Renal cortex interstitium (tissue), 15 donors: ENCODE measurements at places on chromosomes 6 and 20.

- no peak for DNase-seq
Observed at GRCh38 chr6:54245265-54245664, 63.0 kb upstream of the TINAG start.

- no peak for DNase-seq
Observed at GRCh38 chr20:61559706-61560315, 307.8 kb downstream of the CDH4 start.

DNA sequence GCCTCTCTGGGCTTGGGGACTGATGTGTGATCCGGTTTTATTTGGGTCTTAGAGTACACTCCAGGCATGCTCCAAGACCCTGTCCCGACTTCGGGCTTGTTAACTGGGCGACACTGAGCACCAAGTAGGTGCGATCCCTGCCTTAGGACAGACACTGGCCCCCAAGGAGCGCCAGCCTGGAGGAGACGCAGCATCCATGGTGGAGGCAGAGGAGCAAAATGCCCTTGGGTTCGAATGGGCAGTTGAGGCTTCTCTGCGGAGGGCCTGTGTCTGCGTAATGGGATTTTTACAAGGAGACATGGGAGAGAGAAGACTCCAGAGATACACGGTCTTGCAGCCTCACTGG, 593 bp upstream of the LEMD2 start:
- no peak for DNase-seq

GRCh38 chr6:16533210-16533609, 228.1 kb downstream of the ATXN1 start:
- no peak for DNase-seq

GRCh38 chr20:34350095-34350494, 13.0 kb upstream of the ITCH start:
- no peak for DNase-seq

- no peak for DNase-seq
Observed at GRCh38 chr6:5457041-5457440, 195.7 kb downstream of the FARS2 start.

DNA sequence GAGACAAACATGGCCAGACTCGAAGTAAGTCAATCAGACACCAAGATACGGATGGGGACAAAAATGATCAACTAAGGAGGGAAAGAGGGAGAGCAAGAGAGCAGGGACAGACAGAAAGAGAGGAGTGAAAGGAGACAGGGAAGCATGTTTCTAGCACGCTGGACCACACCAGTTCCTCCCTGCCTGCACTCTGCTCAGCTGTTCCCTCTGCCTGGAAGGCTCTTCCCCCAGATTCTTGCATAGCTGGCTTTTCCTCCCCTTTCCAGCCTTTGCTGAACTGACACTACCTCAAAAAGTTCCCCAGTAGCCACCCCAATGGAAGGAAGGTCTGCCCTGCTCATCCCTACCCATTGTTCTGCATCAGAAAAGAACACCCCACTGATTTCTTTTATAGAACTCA, 185.9 kb downstream of the MAFB start:
- DNase-seq, result no peak

GRCh38 chr6:158815379-158815724, 3.8 kb downstream of the EZR start:
- DNase-seq, result no peak

DNA sequence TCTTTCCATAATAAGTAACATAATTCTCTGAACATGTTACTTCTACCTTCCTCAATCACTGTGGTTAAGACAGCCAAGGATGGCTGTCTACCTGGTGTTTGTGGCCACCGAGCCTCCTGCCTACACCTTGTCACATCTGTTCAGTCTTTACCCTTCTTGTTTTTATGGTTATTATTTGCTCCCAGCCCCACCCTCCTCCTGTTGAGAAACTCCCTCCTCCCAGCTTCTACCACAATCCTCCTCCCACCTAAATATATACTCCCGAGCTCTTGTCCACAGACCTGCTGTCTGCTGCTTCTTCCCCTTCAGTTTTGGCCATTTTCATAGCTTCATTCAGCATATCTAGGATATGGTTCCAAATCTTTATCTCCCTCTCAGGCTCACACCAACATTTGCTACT, 35.7 kb upstream of the GABRR1 start:
- DNase-seq, result no peak
